ENCODE measurements at places on chromosomes 5 and 9.

- no peak for DNase-seq
Measured at GRCh38 chr9:96604004-96604319, 15.7 kb downstream of the CDC14B start.

GRCh38 chr9:117302487-117302886, 112.4 kb downstream of the ASTN2 start:
- DNase-seq = no peak

GRCh38 chr9:104779334-104779733, 15.4 kb downstream of the NIPSNAP3B start:
- no peak for DNase-seq

DNA sequence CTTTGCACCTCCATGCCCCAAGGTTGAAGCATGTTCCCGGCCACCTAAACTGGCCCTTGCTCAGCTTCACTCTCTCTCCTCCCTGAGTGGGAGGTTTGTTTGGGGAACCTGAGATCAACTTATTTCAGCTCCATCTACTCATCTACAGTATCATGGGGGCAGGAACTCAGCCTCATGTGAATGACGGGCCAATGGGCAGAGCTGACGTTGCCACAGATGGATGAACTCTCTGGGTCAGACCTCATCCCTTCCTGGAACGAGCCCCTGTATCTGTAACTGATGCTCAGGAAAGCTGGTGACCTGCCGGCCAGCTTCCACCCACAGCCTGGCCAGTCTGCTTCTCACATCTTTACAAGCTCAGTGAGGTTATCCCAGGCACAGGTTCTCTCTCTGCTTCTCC, 369.6 kb downstream of the IRX2 start:
- no peak for DNase-seq

DNA sequence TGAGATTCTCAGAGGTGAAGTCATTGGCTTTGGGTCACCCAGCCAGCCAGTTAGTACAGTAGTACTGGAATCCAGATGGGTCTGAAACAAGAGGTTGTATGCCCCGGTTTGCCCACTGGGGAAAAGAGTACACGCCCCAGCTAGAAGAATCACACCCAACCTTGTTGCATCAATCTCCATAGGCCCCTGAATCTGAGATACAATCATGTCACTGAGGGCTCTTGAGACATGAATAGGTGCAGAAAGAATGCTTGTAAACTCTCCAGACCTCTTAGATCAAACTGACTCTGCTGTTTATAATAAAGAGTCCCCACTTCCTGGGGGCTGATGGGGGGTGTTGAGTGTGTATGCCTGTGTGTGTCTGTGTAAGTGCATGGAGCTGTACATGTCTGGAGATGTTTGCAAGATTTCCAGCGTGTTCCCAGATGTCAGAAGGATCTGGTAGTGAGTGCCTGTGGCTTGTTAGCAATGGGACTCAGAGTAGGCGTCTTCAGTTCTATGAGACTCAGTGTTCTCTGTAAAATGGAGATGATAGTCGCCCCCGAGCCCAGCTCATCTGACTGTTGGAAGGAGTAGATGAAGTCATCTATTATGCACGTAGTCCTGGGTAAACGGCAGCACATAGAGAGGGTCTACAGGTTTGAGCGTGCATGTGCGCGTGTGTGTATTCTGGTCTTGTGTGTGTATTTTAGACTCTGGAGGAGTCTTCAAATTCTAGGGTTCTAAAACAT, 48.2 kb downstream of the COL27A1 start:
- DNase-seq = no peak

DNA sequence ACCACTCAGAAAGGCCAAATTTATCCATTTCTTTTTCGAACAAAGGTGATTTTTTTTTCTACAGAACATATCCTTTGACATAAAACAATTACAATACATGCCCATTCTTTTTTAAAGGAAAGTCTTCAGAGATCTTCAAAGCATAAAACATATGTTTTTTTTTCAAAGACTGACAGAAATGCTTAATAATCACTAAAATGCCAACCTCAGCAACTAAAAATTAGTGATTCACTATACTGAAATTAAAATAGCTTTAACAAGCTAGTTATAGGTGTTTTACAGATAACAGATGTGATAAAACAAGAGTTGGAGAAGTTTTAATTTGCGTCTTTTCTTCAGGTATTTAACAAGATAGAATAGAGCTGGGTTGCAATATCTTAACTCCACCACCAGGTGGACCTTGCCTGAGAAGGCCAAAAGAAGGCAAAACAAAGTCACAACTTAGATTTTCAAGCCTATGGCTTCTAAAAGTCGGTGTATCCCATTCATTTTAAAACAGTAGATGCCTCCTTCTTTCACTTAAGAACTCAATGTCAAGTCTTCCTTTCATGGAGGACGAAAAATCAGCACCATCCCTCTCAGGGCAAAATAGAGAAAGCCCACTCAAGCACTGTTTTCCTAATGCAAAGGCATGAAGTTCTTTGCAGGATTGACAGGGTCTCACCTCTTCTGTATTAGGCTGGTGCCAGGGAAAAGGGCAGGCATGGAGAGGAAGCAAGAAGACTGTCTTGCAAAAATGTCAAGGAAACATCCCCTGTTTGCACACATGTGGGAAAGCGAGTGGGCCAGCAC, 31.1 kb upstream of the CPLX2 start:
- no peak for DNase-seq

DNA sequence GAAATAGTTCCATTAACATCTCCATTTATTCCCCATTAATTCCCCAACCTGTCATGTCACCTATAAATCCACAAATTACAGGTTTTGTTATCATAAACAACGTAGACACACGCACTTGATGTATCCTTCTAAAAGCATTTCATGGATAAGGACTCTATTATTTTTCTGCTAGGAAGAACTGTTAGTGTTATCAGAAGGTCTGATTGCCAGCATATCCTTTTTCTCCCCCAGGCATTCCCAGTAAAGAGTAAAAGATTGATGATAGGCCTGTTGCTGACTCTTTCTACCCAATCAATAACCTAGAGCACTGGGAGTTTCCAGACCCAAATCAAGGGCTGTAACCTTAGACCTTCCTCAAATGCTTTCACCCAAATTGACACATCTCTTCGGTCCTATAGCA, 60.8 kb downstream of the RFK start:
- no peak for DNase-seq

- DNase-seq = no peak
Measured at GRCh38 chr9:36006549-36007315, 30.0 kb upstream of the RECK start.

- no peak for DNase-seq
Measured at GRCh38 chr9:70924895-70925547, 196.4 kb downstream of the TRPM3 start.

DNA sequence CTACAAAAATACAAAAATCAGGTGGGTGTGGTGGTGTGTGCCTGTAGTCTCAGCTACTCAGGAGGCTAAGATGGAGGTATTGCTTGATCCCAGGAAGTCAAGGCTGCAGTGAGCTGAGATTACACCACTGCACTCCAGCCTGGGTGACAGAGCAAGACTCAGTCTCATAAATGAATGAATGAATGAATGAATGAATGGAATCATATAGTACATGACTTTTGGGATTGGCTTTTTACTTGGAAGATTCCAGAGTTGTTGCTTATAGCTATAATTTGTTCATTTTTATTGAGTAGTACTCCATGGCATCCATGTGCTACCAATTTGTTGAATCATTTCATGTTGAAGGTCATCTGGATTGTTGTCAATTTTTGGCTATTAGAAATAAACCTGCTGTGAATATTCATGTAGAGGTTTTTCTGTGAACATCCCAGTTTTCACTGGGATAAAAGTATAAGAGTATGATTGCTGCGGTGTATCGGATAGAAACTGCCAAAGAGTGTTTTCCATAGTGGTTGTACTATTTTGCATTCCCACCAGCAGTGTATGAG, 19.9 kb downstream of the ERBIN start:
- no peak for DNase-seq

DNA sequence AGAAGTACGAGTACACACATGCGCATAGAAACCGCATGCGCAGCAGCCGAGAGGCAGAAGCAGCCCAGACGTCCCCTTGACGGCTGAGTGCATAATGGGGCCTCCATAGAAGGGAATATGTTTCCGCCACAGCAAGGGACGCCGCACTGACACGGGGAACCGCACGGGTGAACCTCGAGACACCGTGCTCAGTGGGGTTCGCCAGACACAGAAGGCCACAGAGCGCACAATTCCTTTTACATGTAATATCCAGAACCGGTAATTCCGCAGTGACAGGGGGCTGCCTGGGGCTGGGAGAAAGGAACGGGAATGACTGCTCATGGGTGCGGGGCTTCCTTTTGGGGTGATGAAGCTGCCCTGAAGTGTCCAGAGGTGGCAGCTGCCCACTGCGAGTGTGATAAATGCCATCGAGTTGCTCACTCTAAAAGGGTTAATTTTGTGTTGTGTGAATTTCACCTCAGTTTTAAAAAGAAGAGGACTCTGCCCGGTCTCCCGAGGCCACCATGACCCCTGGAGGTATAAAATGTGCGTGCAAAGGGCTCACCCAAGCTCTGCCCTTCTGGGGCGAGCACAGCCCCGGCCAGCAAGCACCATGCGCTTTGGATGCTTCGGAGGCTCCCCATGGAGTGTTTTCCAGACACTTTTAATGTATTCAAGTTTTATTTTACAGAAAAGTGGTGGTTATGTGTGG, 29.7 kb downstream of the MRPL36 start:
- DNase-seq = no peak

DNA sequence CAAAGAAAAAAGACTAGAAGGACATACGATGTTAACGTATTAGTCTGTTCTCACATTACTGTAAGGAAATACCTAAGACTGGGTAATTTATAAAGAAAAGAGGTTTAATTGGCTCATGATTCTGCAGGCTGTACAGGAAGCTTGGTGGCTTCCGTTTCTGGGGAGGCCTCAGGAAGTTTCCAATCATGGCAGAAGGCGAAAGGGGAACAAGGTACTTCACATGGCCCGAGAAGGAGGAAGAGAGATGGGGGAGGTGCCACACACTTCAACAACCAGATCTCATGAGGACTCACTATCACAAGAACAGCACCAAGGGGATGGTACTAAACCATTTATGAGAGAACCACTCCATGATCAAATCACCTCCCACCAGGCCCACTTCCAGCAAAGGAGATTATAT, 110.1 kb downstream of the CARTPT start:
- no peak for DNase-seq

- no peak for DNase-seq
Measured at GRCh38 chr5:142399891-142400290, 75.1 kb upstream of the SPRY4 start.

GRCh38 chr5:139768807-139769465, 26.7 kb upstream of the PSD2 start:
- DNase-seq = no peak

- no peak for DNase-seq
Measured at GRCh38 chr5:147482706-147483180, 27.1 kb downstream of the DPYSL3 start.

- DNase-seq = no peak
Measured at GRCh38 chr5:150641824-150642566, 1.5 kb downstream of the SYNPO start.

- no peak for DNase-seq
Measured at GRCh38 chr9:70120834-70121510, 77.3 kb downstream of the MAMDC2 start.

DNA sequence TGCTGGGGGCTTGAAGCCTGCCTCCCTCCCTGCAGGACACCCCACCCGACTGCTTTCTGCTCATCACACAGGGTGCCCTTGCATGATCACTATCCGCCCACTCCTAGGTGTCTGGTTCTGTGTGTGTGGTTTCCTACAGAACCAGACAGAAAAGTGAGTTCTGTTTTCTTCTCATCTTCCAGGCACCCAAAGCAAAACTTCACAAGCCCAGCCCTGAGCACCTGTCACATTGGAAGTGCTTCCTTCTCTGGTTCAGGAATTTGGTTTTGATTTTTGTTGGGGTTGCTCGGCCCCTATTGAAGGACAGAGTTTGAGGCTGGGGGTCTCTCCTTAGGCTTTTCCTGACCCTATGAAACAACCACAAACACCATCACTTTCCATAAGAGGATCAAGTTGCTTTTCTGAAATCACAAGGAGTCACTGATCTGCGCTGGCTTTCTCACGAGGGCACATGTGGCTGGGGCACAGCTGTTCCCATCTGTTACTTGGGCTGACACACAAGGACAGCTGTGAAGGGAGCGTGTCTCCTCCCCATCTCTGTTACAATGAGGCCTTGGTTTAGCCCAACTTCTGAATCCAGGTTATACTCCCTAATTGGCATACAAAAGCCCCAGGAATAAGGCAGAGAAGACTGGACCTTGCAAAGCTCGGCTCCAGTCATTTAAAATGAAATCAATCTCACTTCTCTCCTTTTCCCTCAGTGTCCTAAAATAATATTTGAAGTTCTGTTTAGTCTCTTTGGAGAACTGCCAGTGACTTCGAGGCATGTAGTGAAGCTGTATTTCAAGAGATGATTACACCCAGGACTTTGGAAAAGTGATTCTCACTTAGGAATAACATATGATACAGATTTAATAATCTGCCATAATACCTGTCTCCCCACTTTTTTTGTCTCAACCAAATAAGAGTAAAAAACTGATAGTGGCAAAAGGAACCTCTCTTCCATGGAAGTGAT, 213.1 kb upstream of the GAS1 start:
- no peak for DNase-seq

- DNase-seq = no peak
Measured at GRCh38 chr5:139638736-139639618, 9.2 kb upstream of the CXXC5 start.

DNA sequence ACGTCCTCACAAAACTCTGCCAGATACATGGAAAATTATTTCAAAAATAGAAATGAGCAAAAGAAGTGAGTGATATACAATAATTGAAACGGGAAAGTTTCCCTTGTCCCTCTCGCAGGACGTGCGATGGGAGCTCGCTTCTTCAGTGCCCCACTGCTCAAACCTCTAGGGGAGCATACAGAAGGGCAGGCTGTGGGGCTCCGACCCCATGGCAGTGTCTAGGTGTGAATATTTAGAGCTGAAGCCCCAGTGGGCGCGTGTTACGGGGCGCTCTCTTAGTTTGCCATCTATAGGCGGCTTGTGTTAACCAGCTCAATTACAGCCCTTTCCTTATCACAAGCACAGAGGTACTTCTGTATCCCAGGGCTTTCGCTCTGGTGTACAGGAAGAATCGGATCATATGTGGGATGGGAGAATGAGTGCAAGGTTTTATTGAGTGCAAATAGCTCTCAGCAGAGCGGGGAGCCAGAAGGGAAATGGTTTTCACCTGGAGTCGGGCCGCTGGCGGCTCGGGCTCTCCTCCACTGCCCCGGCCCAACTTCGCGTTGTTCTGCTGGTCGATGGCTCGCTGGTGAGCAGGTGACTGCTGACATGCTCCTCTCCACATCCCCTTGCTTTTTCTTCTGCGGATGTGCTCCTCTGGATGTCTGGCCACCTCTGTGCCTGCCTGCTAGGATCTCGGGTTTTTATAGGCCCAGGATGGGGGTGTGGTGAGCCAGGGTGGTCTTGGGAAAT, 334.0 kb upstream of the PTPRD start:
- no peak for DNase-seq

DNA sequence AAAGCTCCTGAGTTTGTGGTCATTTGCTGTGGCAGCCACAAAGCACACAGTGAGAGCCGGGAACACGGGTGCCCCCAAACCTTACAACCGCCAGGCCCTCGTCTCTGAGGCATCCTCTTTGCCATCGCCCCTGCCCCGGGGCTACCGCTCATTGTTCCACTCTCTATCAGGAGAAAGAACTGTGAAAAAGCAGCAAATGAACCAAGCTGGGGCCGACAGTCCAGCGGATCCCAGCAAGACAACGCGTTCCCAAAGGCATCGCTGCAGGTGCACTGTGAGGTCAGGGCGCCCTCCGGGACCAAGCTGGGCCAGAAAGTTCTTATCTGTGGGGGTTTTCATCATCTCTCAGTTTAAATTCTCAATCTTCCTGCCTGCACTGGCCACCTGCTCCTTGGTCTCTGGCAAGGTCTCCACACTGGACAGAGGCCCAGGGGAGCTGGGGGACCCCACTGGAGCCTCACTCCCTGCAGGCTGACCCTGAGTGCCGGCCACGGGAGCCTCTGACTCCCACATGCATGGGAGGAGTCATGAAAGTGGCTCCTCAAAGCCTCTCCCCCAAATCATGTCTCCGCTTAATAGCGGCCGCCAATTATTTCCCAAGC, 32.1 kb downstream of the VAV2 start:
- DNase-seq = no peak
